ENCODE measurements at places on chromosomes 13 and 19.

DNA sequence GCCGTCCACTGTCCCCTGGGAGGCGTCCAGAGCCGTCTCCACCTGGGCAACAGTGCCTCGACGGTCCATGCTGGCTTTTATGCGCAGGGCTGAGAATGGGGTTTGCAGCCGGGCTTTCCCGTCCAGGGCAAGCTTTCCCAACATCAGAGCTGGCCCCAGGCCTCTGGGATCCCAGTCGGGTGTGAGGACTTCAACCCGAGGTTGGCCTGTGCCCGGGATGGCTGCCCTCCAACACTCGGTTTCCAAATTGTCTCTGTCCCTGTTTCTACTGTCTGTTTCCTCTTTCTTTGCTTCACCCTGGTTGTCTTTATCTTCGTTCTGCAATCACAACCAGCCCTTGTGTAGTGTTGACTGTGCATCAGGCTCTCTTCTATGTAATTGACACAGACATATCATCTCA lies at the start of gene IFNL4:
TSS of gene IFNL4 (minus strand) at position 51 of the 400 bp plus-strand sequence.
- no peak for DNase-seq

- DNase-seq: no peak
Observed at GRCh38 chr13:113604186-113604585, 19.6 kb downstream of the TFDP1 start.

DNA sequence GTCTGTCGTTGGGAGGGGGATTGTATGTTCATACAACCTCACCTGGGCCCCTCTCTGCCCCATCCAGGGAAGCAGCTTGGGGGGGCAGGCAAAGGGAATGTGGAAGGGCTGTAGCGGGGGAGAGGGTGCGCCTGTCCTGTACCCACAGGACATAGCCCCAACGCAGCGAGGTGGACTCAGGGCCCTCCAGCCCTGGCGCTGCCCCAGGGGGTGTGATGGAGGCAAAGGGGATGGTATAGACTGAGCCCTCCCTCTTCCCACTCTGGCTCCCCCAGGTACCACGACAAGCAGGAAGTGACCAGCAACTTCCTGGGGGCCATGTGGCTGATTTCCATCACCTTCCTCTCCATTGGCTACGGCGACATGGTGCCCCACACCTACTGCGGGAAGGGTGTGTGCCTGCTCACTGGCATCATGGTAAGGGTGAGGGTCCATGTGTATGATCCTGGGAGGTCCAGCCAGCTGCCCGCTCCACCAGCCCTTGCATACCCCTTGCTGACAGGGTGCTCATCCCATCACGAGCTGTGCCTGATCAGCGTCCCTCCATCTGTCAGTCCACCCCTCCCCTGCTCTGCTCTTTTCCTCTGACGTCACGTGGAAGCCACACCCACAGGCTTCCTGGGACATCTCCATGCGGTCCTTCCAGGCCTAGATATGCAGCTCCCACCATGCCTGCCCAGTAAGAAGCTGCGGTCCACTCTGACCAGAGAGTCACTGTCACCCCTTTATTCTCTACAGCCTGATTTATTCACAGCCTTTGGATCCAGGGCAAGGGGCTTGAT lies 18.3 kb downstream of the KCNN1 start:
- no peak for DNase-seq

DNA sequence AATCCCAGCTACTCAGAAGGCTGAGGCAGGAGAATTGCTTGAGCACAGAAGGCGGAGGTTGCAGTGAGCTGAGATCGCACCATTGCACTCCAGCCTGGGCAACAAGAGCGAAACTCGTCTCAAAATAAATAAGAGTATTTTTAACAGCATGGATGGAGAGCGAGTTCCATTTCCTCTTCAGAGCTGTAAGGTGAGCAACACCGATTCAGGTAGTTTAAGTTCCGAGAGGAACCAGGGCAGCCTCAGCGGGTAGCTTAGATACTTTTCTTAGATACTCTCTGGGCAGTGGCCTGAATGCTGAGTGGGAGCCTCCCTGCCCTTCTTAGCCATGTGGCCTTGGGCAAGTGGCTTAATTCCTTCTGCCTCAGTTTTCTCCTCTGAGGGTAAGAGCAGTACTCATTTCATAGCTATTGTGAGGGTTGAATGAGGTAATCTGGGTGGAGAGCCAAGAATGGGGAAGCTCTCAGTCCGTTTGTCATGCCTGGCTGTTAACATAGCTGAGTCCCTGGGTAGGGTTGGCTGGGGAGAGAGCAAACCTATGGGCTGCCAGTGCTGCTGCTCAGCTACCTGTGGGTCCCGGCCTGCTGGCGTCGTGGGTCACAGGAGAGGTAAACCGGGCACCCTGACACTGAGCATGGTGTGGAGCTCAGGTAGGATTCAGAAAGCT lies 4.1 kb downstream of the ATP11A start:
- DNase-seq: no peak

DNA sequence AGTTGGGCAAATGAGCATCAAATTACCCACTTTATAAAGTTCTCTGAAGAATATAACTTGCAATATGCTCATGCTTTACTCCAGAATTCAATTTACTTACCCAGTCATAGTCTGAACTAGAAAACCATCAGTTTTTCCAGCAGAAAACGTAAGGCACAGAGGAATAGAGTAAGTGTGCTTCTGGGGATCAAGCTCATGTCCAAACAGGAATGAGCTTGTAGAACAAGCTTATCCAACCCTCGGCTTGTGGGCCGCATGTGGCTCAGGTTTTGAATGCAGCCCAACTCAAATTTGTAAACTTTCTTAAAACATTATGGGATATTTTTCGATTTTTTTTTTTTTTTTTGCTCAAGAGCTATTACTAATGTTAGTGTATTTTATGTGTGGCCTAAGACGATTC lies 308.5 kb upstream of the KLF12 start:
- DNase-seq: no peak

- no peak for DNase-seq
Observed at GRCh38 chr19:6519289-6519688, 11.5 kb upstream of the TNFSF9 start.

DNA sequence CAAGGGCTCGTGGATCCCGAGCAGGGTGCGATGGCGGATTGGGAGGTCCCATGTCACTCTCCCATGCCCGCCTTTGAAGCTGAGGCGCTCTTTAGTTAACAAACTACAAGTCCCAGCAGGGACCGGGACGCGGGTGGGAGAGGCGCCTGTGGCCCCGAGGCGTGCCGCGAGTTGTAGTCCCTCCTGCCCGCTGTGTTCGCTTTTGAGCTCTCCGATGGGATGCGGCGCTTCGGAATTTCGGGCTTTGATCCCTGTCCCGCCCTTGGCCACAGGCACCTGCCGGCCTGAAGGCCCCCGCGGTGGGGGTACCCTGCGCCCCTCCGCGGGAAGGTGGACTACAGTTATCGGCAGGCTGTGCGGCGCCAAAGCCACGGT lies 11.0 kb downstream of the CYTH2 start:
- DNase-seq: no peak

- no peak for DNase-seq
Observed at GRCh38 chr13:51734786-51735185, 69.2 kb downstream of the DHRS12 start.

DNA sequence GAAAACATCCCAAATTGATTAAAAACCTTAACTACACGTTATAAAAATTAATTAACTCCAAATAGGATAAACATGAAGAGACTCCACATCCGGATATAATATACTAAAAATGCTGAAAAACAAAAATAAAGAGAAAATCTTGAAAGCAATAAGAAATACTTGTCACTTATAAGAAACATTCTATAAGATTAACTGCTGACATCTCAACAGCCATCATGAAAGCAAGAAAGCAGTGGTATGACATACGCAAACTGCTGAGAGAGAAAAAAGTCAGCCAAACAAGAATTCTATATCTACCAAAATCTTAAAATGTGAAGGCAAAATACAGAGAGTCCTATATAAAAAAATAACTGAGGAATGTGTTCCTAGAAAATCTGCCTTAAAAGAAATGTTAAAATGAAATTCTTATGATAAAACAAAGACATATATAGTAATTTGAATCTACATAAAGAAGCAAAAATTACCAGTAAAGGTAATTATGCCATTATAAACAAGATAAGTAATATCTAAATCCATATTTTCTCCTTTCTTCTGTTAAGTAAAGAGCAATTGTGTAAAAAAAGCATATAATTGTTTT lies 1851.1 kb downstream of the PCDH9 start:
- DNase-seq: no peak

GRCh38 chr19:43700395-43701000 lies 15.4 kb upstream of the IRGC start:
- DNase-seq: no peak

GRCh38 chr13:79258489-79258888 lies 147.6 kb downstream of the RBM26 start:
- no peak for DNase-seq

- peak; percentile 45 for DNase-seq
Observed at GRCh38 chr19:30696514-30696913, 324.3 kb downstream of the ZNF536 start.

DNA sequence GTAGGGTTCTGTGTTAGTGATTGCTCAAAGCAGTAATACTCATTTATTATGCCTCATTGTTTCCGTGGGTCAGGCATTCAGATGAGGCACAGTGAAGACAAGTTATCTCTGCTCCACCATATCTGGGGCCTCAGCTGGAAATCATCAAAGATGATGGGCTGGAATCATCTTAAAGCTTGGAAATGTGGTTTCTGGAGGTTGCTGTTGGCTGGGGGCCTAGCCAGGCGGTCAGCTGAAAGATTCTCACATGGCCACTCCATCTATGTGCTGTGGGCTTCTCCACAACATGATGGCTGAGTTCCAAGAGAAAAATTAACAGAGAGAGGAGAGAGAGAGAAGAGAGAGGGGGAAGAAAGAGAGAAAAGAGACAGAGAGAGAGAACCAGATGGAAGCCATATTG lies 75.5 kb downstream of the OLFM4 start:
- DNase-seq: no peak

- no peak for DNase-seq
Observed at GRCh38 chr13:76790980-76791819, 95.0 kb downstream of the KCTD12 start.

- DNase-seq: no peak
Observed at GRCh38 chr13:19075418-19075817, 106.2 kb downstream of the TUBA3C start.

DNA sequence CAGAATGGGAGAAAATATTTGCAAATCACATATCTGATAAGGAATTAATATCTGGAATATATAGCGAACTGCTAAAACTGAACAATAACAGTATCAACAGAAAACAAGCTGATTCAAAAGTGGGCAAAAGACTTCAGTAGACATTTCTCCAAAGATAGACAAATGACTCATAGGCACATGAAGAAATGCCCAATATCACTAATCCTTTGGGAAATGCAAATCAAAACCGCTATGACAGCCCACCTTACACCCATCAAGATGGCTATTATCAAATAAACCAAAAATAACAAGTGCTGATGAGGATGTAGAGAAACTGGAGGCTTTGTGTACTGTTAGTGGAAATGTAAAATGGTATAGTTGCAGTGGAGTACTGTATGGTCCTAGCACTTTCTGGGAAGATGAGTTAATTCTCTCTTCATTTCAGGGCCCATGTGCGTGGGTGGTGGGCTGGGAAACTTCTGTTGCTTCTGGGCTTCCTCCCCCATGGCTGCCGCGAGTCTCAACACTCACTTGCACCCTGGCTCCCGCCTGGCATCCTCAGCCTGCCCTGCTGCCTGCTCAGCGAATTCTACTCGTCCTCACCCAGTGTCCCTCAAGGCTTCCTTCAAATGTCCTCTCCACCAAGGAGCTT lies 12.4 kb upstream of the GJA3 start:
- DNase-seq: no peak

DNA sequence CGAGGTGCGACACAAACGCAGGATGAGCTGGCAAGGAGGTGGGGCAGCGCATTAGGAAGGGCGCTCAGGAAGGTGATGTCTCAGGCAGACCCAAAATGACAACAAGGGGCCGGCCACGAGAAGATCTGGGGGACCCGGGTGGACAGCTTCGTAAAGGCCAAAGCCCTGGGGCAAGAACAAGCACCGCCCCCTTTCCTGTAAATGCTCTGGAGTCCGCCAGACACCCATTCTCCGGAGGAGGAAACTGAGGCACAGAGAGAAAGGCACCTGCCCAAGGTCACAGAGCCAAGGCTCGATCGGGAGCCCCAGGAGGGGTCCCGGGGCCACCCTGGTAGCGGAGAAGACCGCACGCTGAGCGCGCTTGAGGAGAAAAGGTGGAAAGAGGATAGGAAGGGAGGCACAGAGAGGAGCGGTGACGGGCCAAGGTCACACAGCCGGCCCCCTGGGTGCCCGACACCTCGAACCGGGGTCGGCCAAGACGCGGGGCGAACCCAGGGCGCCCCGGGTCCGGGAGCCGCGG lies 571 bp downstream of the SAFB2 start:
- DNase-seq: no peak

DNA sequence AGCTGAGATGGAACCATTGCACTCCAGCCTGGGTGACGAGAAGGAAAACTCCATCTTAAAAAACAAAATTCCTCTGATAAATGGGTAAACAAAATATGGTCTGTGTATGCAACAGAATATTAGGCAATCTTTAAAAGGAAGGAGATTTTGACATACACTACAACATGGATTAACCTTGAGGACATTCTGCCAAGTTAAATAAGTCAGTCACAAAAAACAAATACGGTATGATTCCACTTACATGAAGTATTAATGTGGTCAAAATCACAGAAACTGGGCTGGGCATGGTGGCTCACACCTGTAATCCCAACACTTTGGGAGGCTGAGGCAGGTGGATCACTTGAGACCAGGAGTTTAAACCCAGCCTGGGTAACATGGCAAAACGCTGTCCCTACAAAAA lies 3.0 kb upstream of the ZNF444 start:
- no peak for DNase-seq

DNA sequence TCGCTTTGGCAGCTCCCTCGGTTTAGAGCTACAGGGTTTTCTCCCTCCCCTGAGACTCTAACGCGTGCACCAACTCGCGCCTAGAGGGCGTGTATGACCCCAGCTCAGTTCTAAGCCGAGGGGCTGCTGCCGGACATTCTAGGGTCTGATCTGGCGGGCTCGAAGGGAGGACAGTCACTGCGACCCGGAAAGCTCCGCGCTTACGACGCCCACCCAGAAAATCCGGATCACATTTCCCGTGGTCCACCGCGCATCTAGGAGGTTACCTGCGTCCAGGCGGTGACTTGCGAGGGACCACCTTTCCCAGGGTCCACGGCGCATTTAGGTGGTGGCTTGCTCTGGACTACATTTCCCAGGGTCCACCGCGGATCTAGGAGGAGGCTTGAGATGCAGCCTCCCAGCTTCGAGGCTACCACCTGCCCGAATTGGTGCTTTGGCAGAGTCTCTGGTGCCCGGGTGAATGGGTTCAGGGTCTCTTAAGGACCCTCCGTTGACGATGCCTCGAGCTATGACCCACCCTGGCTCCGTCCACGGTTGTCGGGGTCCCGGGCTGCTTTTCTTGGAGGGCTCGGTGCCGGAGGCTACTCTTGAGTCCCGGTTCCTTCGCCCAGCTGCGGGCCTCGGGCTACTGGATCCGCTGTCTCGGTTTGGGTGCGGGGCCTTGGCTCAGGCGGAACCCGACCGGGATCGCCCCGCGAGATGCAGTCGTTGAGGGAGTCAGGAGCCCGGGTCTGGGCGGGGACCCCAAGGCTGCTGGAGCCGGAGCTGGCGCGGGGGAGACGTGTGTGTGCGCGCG lies 30.5 kb downstream of the ZNF146 start:
- DNase-seq: peak; percentile 43

GRCh38 chr13:34372581-34372980 lies 554.6 kb downstream of the RFC3 start:
- no peak for DNase-seq
